ENCODE measurements at places on chromosomes 2 and 18. TPM values are rescaled to one million over a fixed set of nuclear protein-coding genes. Genes with fewer than 3 reads are reported as not detected.

The UGT1A5 gene
- not detected for total RNA-seq

The TUBB6 gene
- total RNA-seq: 933 TPM

The RBM43 gene
- 12.2 TPM for total RNA-seq

The STARD6 gene
- total RNA-seq: not detected

The GPR17 gene
- total RNA-seq: not detected

The PDE11A gene
- total RNA-seq: not detected

The WDR12 gene
- total RNA-seq: 22.3 TPM

The SULT1C4 gene
- total RNA-seq: not detected

The LRRTM1 gene
- not detected for total RNA-seq

The POTEI gene
- not detected for total RNA-seq

The C2orf72 gene
- 0.17 TPM for total RNA-seq

The EPAS1 gene
- 71.1 TPM for total RNA-seq

The OTX1 gene
- total RNA-seq: 0.29 TPM

The NT5DC4 gene
- not detected for total RNA-seq

The TTC32 gene
- 8.3 TPM for total RNA-seq

The ATP5F1A gene
- 696 TPM for total RNA-seq

The ALLC gene
- total RNA-seq: not detected

The TUBA3E gene
- not detected for total RNA-seq

The ADD2 gene
- total RNA-seq: not detected

The ANTXR1 gene
- 39.4 TPM for total RNA-seq

The CIB4 gene
- not detected for total RNA-seq

The SCYGR8 gene
- not detected for total RNA-seq

The FAM110C gene
- not detected for total RNA-seq

The SP140L gene
- total RNA-seq: 9.6 TPM

The MAPK4 gene
- total RNA-seq: not detected

The NPHP1 gene
- total RNA-seq: 5.1 TPM

The GLI2 gene
- 3.2 TPM for total RNA-seq

The EHD3 gene
- total RNA-seq: 34.6 TPM

The GPR75 gene
- 1.3 TPM for total RNA-seq

The GRP gene
- not detected for total RNA-seq

The CXCR4 gene
- 1.0 TPM for total RNA-seq

The SLC9A4 gene
- not detected for total RNA-seq

The KCNIP3 gene
- total RNA-seq: 2.9 TPM

The MAL gene
- total RNA-seq: 0.17 TPM

The DOCK10 gene
- 36.9 TPM for total RNA-seq

The CAVIN2 gene
- 21.0 TPM for total RNA-seq

The ADAM23 gene
- 10.6 TPM for total RNA-seq

The TFPI gene
- total RNA-seq: 135 TPM

The PLCL1 gene
- 1.6 TPM for total RNA-seq

The CTNNA2 gene
- total RNA-seq: under 0.01 TPM

The SLC9A2 gene
- total RNA-seq: under 0.01 TPM

The TMEM127 gene
- 38.9 TPM for total RNA-seq

The CPS1 gene
- 20.9 TPM for total RNA-seq

The DCDC2C gene
- not detected for total RNA-seq

The FRZB gene
- 0.44 TPM for total RNA-seq

All from smooth muscle cell of trachea (primary cell).